Kidney epithelial cell (primary cell): ENCODE measurements at places on chromosomes 3 and 15. TPM values are rescaled to one million over a fixed set of nuclear protein-coding genes. Genes with fewer than 3 reads are reported as not detected.

The POMGNT2 gene
- 22.1 and 23.6 TPM in 2 replicates for total RNA-seq

The KBTBD8 gene
- total RNA-seq, result 0.67 and 0.89 TPM in 2 replicates

The TMEM41A gene
- 22.1 and 27.7 TPM in 2 replicates for total RNA-seq

The ARIH1 gene
- total RNA-seq, result 51.1 and 54.9 TPM in 2 replicates

The PLOD2 gene
- total RNA-seq, result 32.5 and 38.5 TPM in 2 replicates

The RNF7 gene
- total RNA-seq, result 164 and 174 TPM in 2 replicates

The C3orf85 gene
- not detected in 2 replicates for total RNA-seq

The HESX1 gene
- 2.9 and 3.8 TPM in 2 replicates for total RNA-seq

The MAP6D1 gene
- total RNA-seq, result 3.3 and 3.4 TPM in 2 replicates

The ESYT3 gene
- total RNA-seq, result 1.9 and 3.5 TPM in 2 replicates

The LRRC31 gene
- not detected in 2 replicates for total RNA-seq

The AMIGO3 gene
- total RNA-seq, result 2.9 TPM in 1 of 2 replicates, not detected in the other

The CPLX3 gene
- not detected in 2 replicates for total RNA-seq

The SH2D7 gene
- not detected in 2 replicates for total RNA-seq

The ITGA11 gene
- total RNA-seq, result 6.2 and 7.0 TPM in 2 replicates

The NMNAT3 gene
- 6.6 and 8.6 TPM in 2 replicates for total RNA-seq

The ATRIP gene
- total RNA-seq, result 5.7 and 6.8 TPM in 2 replicates

The BLM gene
- 5.0 and 5.6 TPM in 2 replicates for total RNA-seq

The VGLL3 gene
- total RNA-seq, result 40.6 and 55.7 TPM in 2 replicates

The RETNLB gene
- total RNA-seq, result not detected in 2 replicates

The BSN gene
- total RNA-seq, result 0.92 and 2.7 TPM in 2 replicates

The CLDN16 gene
- 10.9 and 12.0 TPM in 2 replicates for total RNA-seq

The CLRN1 gene
- not detected in 2 replicates for total RNA-seq

The GABRB3 gene
- 0.21 and 0.96 TPM in 2 replicates for total RNA-seq

The AGBL1 gene
- not detected in 2 replicates for total RNA-seq

The EXD1 gene
- 0.17 TPM in 1 of 2 replicates, not detected in the other for total RNA-seq

The PTH1R gene
- total RNA-seq, result 1.7 and 2.1 TPM in 2 replicates

The CD200 gene
- 19.2 and 19.3 TPM in 2 replicates for total RNA-seq

The CCR9 gene
- total RNA-seq, result not detected in 2 replicates

The HDC gene
- not detected in 2 replicates for total RNA-seq

The RAB6B gene
- total RNA-seq, result 4.1 and 4.4 TPM in 2 replicates

The ZNF80 gene
- total RNA-seq, result not detected in 2 replicates

The IGSF10 gene
- total RNA-seq, result under 0.01 TPM in 1 of 2 replicates, not detected in the other

The TM4SF4 gene
- not detected in 2 replicates for total RNA-seq

The ATP13A4 gene
- total RNA-seq, result 0.42 and 1.6 TPM in 2 replicates

The FBXO22 gene
- 25.1 and 33.4 TPM in 2 replicates for total RNA-seq
